ENCODE measurements at places on chromosomes 1 and 21.

GRCh38 chr1:53148123-53148522 lies 5.7 kb upstream of the SLC1A7 start:
- DNase-seq, result no peak

- peak; percentile 38 for DNase-seq
These were observed 49.8 kb downstream of the ARHGEF16 start for GRCh38 chr1:3504151-3504821.

- no peak for DNase-seq
These were observed 6.9 kb upstream of the ETV3 start for GRCh38 chr1:157145076-157145475.

DNA sequence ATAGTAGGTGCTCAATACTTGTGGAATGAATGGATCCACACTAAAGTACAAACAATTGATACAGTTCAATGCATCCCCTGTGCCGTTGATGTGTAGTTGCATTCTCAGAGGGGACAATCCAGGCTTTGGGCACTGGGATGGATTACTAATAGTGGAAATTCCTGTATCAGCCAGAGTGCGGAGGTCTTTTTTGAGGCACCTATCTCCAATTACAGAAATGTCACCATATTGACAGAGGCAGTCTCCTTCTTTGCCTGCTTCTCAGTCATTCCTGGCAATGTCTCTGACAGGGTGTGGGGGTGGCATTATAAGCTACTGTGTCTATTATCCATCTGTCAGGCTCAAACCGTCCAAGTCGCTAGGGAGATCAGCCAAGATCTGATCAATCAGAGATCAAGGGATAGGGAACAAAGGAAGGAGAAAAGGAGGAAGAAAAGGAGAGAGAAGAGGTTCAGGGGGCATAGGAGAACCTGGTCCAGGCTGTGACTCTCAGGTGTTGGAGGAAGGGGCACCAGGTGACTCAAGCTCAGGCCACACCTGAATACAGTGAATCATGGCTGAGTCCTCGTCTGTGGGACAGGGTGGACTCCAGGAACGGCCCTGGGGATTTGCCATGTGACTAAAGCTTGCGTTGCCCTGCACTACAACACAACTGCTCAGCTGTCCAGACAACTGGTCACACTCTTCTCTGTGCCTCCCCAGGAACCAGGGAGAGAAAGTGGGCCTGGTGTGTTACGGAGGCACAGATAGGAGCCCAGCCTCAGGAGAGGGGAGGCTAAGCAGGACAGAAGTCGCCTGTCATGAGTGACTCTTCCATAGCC lies 3.4 kb upstream of the LAMB3 start:
- DNase-seq, result no peak

- DNase-seq, result no peak
These were observed 142.9 kb downstream of the DHRS3 start for GRCh38 chr1:12475101-12475500.

DNA sequence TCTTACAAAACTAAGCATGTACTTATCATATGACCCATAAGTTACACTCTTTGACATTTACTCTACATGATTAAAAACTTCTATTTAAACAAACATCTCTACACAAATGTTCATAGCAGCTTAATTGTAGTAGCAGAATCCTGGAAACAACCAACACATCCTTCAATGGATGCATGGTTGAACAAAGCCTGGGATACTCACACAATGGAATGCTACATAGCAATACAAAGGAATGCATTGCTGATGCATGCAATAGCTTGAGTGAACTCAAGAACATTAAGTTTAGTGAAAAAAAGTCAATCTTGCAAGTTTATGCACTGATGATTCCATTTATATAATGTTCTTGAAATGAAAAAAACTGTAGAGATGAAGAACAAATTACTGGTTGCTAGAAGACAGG lies 686.9 kb downstream of the LRRIQ3 start:
- no peak for DNase-seq

DNA sequence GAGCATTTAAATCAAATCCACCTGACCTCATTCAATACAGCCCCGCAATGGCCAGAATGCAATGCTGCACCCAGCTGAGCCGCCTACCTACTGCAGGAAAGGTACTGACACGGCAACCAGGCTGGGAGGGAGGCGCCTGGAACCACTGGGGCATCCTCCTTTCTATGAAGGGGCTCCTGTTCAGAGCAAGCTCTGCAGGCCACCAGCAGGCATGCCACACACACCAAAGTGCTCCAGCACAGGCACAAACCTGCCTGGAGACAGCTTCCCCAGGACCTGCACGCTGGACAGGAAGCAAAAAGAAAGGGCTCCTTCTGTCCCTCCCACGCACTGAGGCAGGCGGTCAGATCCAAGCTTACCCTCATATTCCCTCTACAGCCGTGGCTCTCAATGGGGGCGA lies 21.2 kb downstream of the CTNNBIP1 start:
- peak; percentile 73 for DNase-seq

GRCh38 chr1:116001739-116002487 lies 25.6 kb downstream of the SLC22A15 start:
- DNase-seq, result no peak

- DNase-seq, result no peak
These were observed 26.2 kb downstream of the UCK2 start for GRCh38 chr1:165853528-165854075.

GRCh38 chr1:51976846-51977602 lies 13.5 kb downstream of the RAB3B start:
- no peak for DNase-seq

GRCh38 chr21:28455253-28455600 lies 537.5 kb downstream of the LTN1 start:
- DNase-seq, result no peak

GRCh38 chr1:242405947-242406346 lies 118.5 kb downstream of the PLD5 start:
- DNase-seq, result no peak

GRCh38 chr1:15515022-15515663 lies 8.9 kb downstream of the CASP9 start:
- no peak for DNase-seq

DNA sequence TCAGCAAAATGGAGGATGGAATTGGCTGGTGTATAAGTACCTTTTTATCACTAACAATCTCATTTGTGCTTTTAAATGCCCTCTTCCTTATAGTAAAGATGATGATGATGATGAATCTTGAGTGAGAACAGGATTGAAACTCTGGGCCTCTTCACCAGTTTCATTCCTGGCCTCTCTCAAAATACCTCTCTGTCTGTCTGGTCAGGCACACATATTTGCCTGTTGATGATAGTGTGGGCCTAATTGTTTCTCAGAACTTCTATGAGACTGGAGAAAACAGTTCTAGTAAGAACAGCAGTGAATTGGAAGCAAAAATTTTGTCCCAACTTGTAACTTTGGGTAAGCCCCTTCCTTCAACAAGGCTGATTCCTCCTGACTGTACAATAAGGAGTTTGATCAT lies 94.4 kb upstream of the RGS4 start:
- no peak for DNase-seq

- DNase-seq, result no peak
These were observed 101.1 kb upstream of the ERRFI1 start for GRCh38 chr1:8127171-8127641.

DNA sequence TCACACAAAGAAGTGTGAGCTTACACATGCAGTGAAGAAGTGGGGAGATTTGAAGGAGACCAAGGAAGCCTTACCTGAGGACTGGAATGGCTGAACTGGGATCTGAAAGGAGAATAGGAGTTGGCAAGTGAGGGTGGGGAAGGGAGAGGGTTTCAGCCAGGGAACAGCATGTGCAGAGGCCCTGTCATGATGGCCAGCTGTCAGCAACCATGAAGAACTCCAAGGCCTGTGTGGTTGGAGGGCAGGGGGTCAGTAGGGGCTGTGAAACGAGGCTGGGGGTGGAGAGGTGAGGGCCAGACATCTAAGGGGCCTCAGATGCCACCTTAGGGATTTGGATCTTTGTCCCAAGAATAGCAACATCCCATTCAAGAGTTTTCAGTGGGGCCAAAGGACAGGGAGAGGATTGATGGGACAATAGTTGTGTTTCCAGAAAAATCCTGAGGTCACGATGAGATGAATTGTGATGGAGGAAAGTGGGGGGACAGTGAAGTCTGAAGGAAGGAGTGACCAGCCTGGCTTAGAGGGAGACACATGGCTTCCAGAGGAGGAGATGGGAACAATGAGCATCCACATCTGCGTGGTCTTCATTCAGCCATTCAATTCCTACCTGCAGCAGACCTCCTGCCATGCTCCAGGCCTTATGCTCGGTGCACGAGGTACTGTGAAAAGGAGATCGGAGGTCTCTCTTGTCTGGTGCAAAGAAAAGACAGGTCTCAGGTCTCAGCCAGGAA lies 187.6 kb downstream of the MATN1 start:
- DNase-seq, result no peak

- no peak for DNase-seq
These were observed 213.0 kb downstream of the BRINP2 start for GRCh38 chr1:177383715-177384114.

- peak; percentile 70 for DNase-seq
These were observed at the start of gene ZFYVE9 for GRCh38 chr1:52141513-52142219. ZFYVE9 (plus strand) TSS chr1:52142089; CDS start chr1:52233207, 91,118 bp downstream.

- peak; percentile 96 for DNase-seq
These were observed 116.2 kb downstream of the NFIA start for GRCh38 chr1:61198554-61198953.

- DNase-seq, result no peak
These were observed 136.8 kb upstream of the SGIP1 start for GRCh38 chr1:66397192-66397591.

DNA sequence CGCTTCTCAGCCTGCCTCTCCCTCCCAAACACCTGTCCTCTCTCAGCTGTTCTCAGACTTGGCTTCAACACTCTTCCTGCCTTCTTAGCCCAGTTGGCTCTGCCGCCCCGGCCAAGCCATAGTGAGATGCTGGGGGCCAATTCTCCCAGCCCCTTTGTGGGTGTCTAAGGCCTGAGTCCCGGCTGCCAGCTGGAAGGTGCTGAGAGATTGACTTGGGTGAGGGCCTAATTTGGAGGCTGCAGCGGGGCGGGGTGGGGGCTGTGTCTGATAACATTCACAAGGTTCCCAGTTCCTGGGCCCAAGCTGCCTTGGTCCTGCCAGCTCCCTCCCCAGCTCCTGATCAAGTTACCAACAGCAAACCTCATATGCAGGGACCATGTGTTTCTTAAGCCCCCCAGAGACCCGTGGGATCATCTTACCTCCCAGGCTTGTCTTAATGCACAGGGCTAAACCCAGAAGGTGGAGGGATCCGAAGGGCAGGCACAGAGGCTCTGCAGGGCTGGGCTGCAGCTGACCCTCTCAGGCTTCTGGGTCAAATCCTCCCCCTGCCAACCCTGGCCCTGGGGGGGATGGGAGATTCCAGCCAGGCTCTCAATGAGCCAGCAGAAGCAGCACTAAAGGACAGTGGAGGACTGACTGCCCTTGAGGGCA lies 9.8 kb downstream of the INKA2 start:
- DNase-seq, result no peak

- DNase-seq, result no peak
These were observed 15.9 kb downstream of the DUSP10 start for GRCh38 chr1:221725735-221726672.

DNA sequence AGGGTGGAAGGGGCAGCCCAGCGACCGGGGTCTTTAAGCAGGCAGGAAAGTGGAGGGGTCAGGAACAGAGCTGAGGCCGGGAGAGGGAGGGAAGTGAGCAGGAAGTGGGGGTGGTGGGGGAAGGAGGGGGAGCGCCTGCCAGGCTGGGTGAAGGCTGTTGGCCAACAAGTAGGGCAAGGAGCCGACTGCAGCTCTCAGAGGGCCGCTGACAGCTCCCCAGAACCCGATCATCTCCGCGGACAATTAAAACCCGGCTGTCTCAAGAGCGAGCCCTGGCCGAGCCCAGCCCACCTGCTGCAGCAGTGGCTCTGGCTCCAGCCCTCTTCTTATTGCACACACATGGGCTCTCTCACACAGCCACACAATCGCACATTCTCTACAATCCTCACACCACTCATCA lies 51.6 kb downstream of the GRIK3 start:
- peak; percentile 32 for DNase-seq

DNA sequence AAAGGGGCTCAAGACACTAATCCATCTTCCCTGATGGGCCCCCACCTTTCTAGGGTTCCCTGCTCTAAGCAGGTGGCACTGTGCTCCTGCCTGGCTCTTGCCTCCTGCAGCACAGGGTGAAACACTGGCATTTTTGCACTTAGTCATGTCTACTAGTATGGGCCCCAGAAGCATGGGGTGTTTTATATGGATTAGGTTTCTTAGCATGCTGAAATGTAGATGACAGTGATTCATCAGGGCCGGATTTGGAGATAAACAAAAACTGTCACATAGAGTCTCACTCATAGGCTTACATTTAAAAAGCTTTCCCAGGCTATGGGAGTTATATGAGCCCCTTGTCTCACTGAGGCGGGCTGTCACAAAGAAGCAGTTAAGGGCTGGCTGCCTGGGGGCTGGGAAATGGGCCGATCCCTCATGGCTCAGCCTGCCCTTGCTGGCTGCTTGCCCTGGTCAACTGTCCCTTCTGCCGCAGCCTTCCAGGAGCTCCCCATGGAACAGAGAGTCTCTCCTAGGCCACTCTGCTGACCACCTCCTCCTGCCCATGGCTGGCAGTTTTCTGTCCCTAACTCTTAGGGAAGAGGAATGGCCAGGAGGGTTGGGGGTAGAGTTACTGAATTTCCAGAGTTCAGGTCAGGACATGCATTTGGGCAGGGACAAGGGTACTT lies 6.5 kb downstream of the GALNT2 start:
- DNase-seq, result peak; percentile 47

- DNase-seq, result no peak
These were observed 2.6 kb upstream of the FCRL6 start for GRCh38 chr1:159799446-159799985.

DNA sequence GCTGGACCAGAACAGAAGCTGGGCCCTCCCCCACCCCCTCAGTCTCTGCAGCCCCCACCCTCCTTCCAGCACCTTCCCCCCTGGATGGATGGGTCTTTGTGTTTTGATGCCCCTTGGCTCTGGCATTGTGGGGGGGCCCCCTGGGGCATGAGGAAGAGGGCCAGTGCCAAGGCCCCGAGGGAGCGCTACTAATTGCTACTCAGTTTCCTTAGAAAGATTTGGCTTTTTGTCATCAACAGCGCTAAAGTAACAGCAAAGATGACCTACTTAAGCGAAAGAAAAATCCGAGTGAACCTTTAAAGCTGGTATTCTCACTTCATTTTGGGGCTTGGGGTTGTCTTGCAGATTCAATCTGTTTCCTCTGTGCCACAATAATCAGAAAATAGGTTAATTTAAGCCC lies 63.5 kb downstream of the SKI start:
- no peak for DNase-seq

GRCh38 chr1:9169601-9170137 lies 40.8 kb upstream of the GPR157 start:
- no peak for DNase-seq

- DNase-seq, result no peak
These were observed 236.4 kb downstream of the USH2A start for GRCh38 chr1:216186816-216187215.
